ENCODE measurements at places on chromosomes 5 and 9. TPM values are rescaled to one million over a fixed set of nuclear protein-coding genes. Genes with fewer than 3 reads are reported as not detected.

Gene OR1Q1
- not detected for polyA plus RNA-seq

GRCh38 chr5:179267071-179267670 lies 78.1 kb downstream of the ADAMTS2 start:
- no peak for DNase-seq

GRCh38 chr5:148740966-148741742 lies 85.3 kb upstream of the ADRB2 start:
- DNase-seq, result peak; percentile 18

DNA sequence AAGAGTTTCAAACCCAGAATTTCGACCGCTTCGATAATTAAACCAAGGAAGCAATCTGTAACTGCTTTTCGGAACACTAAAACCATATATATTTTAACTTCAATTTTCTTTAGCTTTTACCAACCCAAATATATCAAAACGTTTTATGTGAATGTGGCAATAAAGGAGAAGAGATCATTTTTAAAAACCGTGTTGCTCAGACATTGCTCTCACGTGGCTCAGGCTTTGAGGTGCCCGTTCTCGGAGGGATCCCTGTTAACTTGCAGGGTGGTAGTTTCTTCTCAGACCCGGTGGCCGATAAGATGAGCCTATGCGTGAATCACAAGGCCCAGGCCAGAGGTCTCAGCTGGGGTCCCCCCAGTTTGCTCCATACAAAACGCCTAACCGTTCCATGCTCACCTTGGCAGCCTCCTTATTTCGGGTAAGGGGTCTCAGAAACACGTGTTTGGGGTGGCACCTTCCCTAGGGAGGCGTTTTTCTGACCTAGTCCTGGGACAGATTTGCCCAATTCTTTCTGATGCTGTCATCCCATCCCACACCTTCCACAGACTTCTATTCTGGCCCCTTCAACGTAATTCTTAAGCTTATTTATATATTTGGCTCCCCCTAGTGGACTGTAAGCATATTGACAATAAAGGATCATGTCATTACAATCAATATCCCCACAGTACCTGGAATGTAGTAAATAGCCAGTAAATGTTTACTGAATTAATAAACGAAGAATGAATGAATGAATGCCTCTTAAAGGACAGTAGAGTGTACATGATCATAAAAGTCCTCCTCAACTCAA lies 48.1 kb downstream of the THBS4 start:
- peak; percentile 41 for DNase-seq

GRCh38 chr9:70772601-70773000 lies 348.8 kb downstream of the TRPM3 start:
- DNase-seq, result no peak
